ENCODE measurements at places on chromosomes 1 and 21. TPM values are rescaled to one million over a fixed set of nuclear protein-coding genes. Genes with fewer than 3 reads are reported as not detected.

DNA sequence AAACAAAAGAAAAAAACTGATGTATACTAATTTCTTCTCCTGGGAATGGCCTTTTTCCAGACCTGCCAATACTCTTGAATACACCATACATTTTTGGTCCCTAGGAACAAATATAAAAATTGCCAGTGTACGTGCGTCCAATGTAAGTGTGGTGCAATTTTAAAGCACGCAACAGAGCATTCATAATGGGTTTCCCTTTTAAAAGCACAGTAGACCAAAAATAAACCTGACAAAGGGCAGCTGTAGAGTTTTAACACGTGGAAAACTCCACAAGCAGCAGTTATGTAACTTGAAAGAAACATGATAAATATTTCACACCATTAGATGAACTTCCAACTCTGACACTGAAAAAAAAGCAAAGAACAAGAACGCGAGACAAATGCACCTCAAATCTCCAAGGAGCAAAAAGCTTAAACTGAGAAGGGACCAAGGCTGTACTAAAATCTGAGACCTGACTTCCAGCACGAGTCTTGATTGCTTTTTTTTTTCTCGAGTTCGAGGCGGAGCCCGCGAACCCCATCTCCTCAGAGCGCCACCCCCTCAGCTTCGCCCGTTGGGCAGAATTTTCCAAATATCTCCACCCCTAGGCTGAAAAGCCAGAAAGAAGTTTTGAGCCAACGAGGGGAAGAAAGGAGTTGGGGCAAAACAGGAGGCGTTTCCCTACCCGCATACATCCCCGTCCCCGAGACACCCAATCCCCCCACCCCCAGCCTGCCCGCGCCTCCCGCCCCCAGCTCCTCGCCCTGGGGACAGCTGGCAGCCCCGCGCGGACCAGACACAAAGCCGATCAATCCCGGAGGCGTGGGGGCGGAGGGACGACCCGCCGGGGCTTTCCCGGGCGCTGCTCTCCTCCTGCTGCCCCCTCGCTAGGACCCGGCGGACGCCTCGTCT, at the start of gene JAM2:
Gene JAM2, plus strand, starts transcription at position 599 of the 891 bp plus-strand sequence. CDS start 564 bp downstream, outside the sequence.
- DNase-seq: peak; percentile 24

- no peak for DNase-seq
Measured at GRCh38 chr1:37482004-37482785, 7.8 kb downstream of the ZC3H12A start.

DNA sequence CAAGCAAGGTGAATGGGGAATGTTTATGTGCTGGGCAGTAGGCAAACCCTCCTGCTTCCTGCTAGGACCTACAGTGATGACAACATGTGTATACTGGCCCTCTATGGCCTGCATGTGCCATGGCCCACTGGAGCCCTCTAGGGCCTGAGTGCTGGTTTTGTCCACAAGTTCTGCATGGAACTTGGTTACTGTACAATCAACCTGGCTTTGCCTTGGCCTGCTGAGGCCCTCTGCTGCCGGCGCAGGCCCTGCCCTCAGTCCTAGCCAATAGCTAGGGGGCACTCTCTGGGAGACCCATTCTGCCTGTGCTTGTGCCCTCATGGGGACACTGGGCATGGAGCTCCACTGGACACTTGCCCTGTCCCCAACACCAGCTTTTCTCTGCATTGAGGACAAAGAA, 138.6 kb upstream of the NGF start:
- DNase-seq: peak; percentile 13

DNA sequence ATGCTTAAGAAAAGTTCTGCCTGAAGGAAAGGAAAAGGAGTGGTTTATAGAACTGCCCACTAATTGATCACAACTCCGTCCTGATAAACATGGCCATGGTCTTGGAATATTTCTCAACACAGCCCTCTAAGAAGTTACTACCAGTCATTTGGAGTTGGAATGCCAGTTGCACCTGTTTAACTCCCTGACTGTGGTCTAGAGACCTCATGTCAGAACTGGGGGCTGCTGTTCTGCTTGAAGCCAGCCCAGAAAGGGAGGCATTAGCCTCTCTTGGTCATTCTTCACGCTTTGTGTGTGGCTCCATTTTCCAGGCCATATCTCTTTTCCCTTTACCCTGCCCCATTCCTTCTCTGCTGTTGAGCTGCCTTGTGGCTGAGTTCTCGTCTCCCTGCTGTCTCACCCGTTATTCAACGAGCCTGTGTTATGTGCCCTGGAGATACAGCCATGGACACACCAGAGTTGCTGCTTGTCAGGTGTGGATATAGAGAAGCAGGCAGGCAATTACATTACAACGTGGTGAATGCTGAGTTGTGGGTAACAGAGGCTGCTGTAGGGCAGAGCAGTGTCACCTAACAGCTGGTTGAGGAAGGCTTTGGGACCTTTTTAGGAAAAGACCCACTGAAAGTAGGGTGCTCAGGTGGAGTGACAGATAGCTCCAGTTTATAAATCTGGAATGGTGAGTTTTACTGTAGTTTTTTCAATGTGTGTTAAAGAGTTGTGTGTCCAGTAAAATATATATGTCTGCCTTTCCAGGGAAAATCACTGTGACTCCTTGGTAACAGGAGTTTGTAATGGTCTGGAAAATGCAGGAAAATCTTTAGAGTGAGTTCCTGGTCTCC, 137.0 kb upstream of the IPO9 start:
- no peak for DNase-seq

- no peak for DNase-seq
Measured at GRCh38 chr1:161899091-161899490, 124.6 kb downstream of the OLFML2B start.

DNA sequence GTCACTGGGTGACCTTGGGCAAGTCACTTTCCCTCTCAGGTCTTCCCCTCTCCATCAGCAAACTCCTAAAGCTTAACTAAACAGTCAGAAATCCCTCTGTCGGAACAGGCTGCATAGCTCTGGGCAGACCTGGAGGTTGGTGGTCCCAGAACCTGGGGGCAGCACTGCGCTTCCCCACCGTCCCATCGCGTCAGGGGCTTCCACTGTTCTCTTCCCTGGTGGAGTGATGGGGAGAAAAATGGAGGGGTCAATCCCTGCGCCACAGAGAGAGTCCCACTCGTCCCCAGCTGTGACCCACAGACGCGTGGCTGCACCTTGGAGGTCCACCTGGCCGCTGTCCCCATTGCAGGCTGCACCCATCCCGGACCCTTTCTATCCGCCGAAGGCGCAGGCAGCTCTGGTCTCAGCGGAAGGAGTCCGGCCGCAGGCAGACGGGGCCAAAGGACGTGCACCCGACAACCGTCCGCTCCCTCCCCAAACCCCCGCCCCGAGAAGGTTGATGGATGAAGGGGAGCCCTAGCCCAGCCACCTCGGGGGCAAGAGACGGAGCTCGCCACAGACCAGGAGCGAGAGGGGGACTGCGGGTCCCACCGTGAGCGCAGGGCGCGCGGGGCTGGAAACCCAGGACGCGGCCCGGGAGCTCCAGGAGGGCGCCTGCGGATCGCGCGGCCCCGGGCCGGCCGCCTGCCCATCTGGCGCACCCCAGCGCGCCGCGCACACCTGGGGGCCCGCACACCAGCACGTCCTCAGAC, 588 bp upstream of the WNT3A start:
- no peak for DNase-seq

DNA sequence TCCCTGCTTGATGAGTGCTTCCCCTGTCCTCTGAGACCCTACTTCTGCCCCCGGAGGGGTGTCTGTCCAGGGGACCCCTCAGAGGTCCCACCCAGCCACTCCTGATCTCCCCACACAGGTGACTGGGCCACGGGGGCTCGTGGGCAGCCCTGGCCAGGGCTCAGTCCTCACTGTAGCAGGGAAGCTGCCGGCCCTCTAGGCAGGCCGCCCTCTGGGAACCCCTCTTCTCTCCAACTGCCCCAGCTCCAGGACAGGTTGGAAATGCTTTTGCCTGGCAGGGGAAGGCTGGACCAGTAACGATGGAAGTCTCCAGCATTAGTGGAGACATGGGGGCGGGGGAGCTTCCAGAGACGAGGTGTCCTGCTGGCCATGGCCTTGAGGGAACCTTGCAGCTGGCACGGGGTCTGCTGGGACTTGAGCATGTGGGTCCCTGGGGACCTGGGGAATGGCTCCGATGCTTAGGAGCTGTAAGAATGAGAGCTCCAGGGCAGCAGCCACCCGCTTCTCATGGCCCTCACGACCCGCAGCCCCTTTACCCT, 3.1 kb upstream of the FNDC10 start:
- DNase-seq: no peak

GRCh38 chr1:111334169-111334568, 43.5 kb downstream of the CHIA start:
- peak; percentile 74 for DNase-seq

DNA sequence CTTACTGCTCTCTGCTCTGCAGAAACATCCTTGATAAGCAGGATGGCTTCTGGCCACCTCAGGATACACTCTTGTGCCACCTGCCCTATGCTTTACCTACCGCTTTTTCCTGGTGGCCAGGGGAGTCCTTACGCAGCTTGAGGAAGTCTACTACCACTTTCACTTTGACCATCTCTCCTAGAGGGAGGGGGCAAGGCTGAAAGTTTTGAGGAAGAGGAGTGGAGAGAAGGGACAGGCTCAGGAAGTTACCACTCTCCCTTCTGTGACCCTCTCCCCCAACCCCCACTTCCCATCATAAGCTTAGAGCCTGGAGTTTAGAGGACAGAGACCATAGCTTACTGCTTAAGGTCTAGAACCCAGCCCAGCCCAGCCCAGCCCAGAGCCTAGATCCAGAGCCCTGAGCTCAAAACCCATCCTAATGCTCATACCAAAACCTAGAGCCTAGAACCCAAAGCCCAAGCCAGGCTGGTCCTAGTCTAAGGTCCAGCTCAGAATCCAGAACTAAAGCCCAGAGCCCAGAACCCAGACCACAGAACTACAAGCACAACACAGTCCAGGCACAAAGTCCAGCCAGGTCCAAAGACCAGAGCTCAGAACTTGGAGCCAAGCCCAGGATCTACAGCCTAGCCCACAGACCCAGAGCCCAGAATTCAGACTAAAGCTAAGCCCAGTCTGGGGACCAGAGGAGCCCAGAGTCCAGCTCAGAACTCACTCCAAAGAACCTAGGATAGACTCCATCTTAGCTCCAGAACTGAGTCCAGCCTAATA, 18.0 kb upstream of the MFSD2A start:
- no peak for DNase-seq

DNA sequence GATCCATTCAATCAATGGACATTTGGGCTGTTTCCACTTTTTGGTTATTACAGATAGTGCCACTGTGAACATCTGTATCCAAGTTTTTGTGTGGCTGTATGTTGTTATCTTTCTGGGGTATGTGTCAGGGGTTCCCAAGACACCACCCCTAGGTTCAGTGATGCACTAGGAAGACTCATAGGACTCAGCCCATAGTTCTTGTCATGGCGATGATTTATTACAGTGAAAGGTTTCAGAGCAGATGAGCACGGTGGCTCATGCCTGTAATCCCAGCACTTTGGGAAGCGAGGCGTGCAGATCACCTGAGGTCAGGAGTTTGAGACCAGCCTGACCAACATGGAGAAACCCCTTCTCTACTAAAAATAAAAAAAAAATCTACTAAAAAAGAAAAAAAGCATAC, 64.1 kb downstream of the MAN1C1 start:
- DNase-seq: no peak

- DNase-seq: no peak
Measured at GRCh38 chr1:3814065-3814464, 17.8 kb upstream of the LRRC47 start.

GRCh38 chr1:228860911-228861831, 125.9 kb downstream of the RHOU start:
- no peak for DNase-seq

DNA sequence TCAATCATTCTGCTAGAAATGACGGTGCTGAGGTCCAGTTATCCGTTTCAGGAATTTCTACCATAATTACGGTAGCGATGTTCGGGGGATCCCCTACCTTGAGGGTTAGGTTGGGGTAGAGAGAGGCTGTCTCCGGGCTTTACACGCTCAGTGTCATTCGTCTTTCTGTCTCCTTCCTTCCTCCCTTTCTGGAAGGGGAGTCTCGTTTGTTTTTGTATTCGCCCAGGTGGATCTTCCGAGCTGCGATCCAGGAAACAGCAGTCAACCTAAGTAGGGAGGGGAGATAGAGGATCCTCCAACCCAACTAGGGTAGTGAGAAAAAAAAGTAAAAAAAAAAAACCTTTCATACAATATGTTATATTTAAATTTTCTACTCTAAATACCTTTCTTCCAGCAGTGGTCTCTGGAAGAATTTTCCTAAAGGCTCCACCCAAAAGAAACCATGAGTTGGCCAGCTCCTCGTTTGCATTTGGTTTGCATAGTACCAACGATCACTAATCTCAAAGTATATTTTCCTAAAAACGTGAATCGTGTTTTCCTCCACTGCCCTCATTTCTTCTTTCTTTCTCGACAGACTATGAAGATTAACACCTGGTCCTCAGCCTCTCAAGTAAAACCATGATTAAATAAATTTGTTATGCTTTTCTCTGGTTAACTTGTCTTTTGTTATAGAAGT, 611 bp upstream of the PIK3C2B start:
- peak; percentile 50 for DNase-seq

DNA sequence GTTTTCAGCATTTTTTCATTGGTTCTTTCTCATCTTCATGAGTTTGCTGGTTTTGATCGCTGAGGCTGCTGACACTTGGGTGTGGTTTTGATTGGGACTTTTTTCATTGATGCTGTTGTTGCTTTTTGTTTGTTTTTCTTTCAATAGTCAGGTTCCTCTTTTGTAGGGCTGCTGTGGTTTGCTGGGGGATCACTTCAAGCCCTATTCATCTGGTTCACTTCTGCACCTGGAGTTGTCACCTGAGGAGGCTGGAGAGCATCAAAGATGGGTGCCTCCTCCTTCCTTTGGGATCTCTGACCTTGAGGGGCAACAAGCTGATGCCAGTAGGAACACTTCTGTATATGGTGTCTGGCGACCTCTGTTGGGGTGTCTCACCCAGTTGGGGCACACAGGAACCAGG, 1279.9 kb upstream of the TMPRSS15 start:
- DNase-seq: no peak

DNA sequence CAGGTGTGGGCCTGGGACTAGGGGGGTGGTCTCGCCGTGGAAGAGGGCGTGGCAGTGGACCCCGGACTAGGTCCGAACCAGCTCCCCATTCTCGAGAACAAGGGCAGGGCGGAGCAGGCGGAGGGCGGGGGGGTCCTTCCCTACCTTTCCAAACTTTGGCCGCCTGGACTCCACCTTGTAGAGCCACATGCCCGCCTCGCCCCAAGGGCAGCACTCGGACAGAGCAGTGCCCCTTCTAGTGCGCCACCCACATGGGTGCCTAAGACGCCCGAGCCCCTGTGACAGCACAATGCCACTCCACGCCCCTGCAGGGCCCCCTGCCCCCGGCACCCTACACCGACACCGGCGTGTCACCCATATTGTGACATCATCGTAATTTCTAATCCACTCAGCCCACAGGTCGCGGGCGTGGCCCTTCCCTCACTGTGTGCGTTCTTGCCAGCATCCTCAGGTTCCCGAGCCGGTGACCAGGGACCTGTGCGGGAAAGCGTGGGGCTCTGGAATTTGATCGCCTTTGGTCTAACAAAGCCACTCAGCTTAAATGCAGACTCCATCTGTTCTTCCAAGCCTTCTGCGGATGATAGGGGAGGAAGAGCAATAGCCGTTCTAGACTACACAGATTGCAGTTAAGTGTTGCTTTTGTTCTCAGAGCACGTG, 553 bp upstream of the STMN1 start:
- DNase-seq: no peak

FCMR gene
- total RNA-seq: 10.6 TPM

IQGAP3 gene
- total RNA-seq: 28.7 TPM

PLK3 gene
- 10.8 TPM for total RNA-seq

OR2T29 gene
- not detected for total RNA-seq

PAQR6 gene
- 16.4 TPM for total RNA-seq

WNT2B gene
- 0.63 TPM for total RNA-seq

PYHIN1 gene
- 18.2 TPM for total RNA-seq

ZMYM1 gene
- total RNA-seq: 13.8 TPM

NUP133 gene
- total RNA-seq: 50.4 TPM

FCER1A gene
- not detected for total RNA-seq

METTL18 gene
- 8.1 TPM for total RNA-seq

Data from OCI-LY7 (cell line).